Muscle of back (tissue), 13 donors: ENCODE measurements at places on chromosomes 11 and 22.

- no peak for DNase-seq
Observed at GRCh38 chr11:30788849-30789248, 202.7 kb upstream of the MPPED2 start.

- no peak for DNase-seq
Observed at GRCh38 chr11:22690871-22691270, 24.5 kb downstream of the GAS2 start.

GRCh38 chr11:64971421-64972233 is at the start of gene MAJIN:
Gene MAJIN, minus strand, starts transcription at chr11:64972108. Its CDS starts 12,703 bp downstream, at chr11:64959405.
- peak; percentile 79 for DNase-seq

DNA sequence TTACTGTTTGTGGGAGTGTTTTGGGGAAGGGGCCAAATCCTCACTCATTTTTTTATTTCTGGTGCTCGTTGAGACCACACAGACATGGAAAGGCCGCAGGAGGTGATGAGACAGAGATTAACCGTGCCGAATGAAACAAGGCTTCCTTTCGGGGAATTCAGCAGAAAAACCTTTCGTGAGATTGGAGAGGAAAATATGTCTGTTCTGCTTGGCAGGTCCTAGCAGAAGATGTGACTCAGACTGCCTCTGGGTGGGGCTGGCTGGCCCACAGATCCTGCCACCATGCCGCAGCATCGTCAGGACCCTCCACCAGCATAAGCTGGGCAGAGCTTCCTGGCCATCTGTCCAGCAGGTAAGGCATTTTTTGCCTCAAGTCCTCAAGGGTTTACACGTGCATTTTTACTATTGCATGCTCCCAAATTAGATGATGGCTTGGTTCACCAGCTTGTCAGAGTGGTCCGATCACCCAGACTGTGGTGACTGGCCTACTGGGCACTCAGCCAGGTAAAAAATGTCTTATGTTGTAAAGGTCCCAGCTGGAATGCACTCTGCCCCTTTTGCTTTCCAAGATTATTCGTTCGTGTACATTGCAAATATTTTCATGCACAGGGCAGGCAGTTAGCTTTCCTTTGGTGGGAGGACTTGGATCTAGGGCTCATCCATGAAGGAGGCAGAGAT is 1.5 kb downstream of the DDB2 start:
- peak; percentile 87 for DNase-seq

DNA sequence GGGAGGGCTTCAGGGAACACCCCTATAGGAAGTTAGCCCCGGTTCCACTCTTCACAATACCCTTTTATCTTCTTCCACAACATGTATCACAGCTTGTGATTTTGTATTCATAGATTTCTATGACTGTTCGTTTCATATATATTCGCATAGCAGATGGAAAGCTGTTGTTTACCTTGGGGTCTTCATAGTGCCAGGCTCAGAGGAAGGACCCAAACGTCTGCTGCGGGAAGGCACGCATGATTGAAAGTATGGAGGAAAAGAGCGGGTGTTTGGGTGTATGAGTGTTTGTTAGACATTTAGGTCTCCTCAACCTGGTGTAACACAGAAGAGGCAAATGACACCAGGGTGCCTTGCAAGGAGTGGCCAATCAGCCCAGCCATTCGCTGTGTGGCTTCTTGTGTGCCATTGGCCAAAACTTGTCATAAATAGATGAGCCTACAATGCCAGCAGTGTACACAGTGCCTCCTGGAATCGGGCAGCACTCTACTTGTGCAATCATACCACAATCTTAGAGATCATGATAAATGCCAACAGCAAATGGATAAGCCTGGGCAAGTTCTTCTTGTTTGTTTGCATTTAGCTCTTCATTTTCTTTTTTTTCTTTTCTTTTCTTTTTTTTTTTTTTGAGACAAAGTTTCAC is 10.9 kb upstream of the ADA2 start:
- DNase-seq, result no peak

- no peak for DNase-seq
Observed at GRCh38 chr11:46252373-46252914, 25.0 kb upstream of the CREB3L1 start.

DNA sequence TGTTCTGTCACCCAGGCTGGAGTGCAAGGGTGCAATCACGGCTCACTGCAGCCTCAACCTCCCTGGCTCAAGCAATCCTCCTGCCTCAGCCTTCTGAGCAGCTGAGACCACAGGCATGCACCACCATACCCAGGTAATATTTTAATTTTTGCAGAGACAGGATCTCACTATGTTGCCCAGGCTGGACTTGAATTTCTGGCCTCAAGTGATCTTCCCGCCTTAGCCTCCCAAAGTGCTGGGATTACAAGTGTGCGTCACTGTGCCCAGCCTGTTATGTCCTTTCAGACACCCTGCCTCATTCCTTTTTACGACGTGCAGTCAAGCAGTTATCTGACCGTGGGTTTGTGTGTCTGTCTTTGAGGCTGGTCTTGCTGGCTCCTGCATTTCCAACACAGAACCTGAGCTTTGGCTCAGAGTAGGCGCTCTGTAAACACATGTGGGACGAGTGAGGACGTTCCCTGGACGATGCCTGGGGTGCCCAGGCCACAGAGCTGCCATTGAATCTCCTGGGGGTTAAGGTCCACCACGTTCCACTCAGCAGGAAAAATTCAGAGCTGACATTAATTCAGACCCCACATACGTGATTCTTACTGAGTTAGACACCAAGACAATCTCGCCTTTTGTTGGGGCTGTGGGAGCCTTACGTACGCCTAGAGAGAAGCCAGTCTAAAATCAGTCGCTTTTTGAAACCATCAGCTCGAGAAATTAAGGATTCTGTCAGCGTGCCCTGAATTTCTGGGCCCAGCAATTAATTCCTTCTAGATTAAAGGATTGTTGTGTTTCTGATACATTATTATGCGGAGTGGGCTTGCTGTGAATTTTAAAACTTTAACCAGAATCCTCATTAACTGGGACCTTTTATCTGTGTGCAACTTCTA is 21.5 kb upstream of the EMID1 start:
- no peak for DNase-seq

DNA sequence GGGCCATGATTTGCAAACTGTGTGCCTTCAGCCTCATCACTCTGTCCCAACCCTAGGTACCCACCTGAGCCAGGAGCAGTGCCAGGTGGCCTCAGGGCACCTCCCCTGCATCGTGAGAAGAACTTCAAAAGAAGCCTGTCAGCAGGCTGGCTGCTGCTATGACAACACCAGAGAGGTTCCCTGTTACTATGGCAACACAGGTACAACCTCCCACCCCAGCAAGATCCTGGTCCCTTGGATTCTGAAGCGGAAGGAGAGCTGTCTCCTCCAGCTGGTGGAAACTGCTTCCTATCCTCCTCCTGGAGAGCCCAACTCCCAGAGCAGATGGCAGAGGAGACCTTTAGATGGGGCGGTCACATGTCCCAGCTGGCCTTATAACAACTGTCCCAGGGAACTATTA is 2.9 kb downstream of the ZP1 start:
- DNase-seq, result no peak
